Mesendoderm (in vitro differentiated cells): ENCODE measurements at places on chromosomes 2 and 18.

DNA sequence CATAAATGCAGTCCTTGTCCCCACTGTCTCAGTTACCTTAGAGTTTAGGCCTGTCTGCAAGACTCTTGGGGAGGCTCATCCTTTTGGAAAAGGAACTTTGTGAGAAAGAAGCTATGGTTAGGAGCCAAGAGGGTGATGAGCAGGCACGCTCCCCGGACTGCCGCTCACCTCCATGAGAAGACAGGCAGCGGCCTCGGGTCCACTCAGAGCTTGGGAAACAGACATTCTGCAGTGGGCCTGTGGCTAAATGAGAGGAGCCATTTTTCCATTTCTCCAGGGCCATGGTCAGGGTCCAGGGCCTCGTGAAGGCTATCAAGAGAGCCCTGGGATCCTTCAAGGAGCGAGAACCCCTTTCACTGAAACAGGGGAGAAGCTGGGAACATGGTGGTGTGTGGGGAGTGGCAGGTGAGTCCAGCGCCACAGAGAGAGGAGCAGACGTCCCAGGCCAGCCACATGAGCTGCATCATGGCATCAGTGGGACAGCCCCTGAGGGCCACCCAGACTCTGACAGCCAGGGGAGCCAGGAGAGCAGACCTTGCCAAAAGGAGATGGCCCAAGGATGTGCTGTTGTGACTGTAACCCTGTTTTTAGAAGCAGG lies 4.0 kb upstream of the TEX51 start:
- DNase-seq, result no peak

GRCh38 chr18:3151399-3152264 lies 68.1 kb downstream of the MYOM1 start:
- DNase-seq, result peak; percentile 47

GRCh38 chr18:35331367-35332087 lies 12.7 kb downstream of the ZNF24 start:
- no peak for DNase-seq

GRCh38 chr18:57004366-57005121 lies 142.3 kb upstream of the BOD1L2 start:
- DNase-seq, result no peak

- peak; percentile 37 for DNase-seq
Observed at GRCh38 chr2:47031909-47032668, 116.5 kb upstream of the MCFD2 start.

- no peak for DNase-seq
Observed at GRCh38 chr2:168604252-168604651, 148.2 kb downstream of the CERS6 start.

GRCh38 chr2:240966906-240967680 lies 31.3 kb upstream of the SNED1 start:
- no peak for DNase-seq

- no peak for DNase-seq
Observed at GRCh38 chr2:212998626-212999359, 152.6 kb downstream of the IKZF2 start.

- no peak for DNase-seq
Observed at GRCh38 chr2:203787979-203788378, 79.6 kb upstream of the CTLA4 start.

DNA sequence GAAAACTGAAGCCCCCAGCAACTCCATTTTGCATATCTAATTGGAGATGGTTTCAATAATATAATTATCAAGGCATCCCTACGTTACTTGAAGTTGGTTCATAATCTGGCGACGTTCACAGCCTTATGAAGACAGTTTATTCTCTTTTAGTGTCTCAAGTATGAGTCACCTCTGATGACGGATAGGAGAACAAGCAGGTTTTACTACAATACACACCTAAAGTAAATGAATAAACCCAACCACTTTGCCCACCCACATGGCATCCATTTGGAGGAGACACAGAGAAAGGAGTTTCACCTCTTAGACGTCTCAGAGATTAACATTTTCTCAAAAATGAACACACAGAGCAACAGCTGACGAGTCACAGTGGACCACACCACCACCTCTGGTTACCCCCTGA lies 40.8 kb downstream of the BCL11A start:
- no peak for DNase-seq

DNA sequence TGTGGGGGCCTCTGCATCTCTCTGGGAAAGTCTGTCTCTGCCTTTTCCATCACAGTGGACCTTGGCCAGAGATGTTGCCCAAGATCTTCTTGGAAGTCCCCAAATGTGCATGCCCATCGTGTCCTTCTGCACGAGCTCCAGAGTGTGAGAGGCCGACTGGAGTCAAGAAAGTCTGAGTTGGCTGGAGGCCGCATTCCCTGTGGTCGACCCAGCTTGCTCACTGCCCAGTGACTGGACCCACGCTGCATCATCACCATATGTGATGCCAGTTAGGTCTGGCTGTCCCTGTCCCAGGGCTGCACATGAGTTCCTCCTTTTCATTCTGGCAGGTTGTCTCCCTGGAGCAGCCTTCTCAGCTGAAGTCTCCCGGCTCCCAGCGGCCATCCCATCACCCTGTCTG lies 93.8 kb downstream of the ARL4C start:
- DNase-seq, result no peak

DNA sequence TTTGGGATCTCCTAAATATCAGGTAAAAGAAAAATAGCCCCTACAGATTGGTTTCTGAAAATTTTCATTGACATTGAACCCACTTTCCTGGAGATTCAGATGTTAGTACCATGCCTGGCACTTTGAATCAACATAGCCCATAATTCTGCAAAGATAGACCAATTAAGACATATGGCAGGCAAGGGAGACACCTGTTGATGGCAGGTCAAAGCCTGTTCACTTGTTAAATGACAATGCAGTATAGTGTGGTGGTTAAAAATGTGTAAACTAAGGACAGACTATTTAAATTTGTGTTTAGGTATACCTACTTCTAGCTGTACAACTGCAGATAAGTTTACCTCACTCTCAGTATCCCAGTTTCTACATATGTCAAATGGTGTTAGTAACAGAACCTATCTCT lies 178.1 kb upstream of the MMADHC start:
- DNase-seq, result no peak

DNA sequence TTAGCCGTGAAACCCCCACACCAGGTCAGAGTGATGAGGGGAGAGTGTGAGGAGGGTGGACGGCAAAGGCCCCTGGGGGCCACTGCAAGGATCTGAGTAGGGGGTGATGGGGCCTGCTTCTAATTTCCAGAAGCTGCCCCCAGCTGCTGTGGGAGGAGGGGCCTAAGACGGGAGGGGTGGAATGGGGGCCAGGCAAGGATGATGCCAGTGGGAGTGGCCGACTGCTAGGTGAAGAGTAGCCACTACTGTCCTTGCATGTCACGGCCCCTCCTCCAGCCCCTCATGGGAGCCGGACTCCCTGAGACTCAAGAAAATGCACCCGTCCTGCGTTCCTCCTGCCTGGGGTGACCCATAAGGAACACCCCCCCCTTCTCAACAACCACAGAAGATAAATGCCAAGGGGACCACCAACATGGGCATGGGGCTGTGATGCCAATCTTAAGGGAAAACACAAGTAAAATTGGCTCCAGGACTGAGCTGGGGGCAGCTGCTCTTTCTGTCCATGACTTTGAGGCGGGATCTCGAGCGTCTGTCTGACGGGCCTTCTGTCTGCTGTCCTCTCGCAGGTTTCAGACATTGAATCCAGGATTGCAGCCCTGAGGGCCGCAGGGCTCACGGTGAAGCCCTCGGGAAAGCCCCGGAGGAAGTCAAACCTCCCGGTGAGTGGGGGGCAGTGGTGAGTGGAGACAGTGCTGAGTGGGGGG lies 24.2 kb upstream of the PRLH start:
- DNase-seq, result no peak

- no peak for DNase-seq
Observed at GRCh38 chr18:48985161-48985560, 34.4 kb upstream of the SMAD7 start.

DNA sequence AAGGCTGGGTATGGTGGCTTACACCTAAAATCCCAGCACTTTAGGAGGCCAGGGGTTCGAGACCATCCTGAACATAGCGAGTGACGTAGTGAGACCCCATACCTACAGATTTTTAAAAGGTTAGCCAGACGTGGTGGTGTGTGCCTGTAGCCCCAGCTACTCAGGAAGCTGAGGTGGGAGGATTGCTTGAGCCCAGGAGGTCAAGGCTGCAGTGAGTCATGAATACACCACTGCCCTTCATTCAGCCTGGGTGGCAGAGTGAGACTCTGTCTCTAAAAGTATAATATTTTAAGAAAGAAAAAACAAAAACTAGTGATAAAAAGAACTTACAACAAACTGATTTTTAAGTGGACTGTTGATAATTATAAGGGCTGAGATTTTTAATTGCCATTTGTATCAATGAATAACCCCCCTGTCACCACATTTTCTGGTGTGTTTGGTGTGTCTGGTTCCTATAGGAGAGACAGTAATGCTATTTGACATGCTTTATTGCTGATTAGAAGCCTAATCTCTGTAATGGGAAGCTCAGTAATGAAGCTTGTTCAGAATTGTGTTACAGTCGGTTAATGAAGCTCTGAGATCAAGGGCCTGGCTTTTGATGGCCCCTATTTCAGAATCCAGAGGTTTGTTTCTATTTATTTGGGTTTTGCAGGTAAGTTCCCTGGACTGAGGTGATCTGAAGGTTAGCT lies 147.0 kb downstream of the NEDD4L start:
- no peak for DNase-seq

DNA sequence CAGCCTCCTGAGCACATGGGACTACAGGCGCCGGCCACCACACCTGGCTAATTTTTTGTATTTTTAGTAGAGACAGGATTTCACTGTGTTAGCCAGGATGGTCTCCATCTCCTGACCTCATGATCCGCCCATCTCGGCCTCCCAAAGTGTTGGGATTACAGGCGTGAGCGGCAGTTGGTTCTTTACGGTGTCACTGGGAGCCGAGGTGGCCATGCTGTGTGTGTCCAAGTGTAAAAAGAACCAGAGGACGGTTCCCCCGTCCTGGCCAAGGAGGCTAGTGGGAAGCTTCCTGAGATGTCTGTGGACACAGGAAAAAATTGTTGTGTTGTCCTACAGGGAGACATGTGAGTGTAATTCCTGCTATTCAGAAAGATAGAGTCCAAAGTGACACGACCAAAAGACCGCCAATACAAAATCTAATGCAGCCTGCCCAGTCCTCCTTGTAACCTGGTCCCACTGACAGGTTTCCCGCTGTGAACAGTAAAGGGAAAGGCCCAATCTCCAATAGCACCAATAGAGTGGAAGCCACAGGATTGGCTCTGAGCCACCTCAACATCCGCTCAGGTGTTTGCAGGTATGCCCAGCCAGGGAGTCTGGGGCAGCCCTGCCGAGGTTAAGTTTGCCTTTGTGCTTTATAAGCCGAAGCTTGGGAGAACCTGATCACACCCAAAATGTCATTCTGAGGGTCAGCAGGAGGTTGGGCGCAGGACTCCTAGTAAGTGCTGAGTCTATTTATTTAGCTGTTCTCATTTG lies 40.6 kb downstream of the NCK2 start:
- no peak for DNase-seq

GRCh38 chr2:144183727-144184126 lies 336.2 kb downstream of the ZEB2 start:
- DNase-seq, result peak; percentile 13

- no peak for DNase-seq
Observed at GRCh38 chr18:21085579-21086166, 25.9 kb downstream of the ROCK1 start.

DNA sequence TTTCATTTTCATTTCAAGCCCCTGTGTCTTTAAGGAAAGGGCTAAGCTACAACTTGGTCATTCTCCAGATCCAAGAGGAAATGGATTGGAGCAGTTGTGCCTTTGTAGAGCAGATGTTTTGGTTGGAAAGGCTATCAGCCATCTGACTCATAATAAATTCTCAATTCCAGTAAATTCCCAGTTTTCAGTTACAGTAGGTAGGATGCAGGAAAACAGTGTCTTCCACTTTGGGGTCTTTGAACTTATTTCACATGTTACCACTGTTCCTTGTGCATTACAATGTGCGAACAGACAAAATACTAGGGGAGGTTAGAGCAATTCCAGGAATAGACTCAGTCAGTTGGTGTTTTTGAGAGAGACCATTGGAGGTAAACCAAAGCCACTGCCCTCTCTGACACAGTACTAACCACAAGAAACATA lies 211.9 kb downstream of the BABAM2 start:
- DNase-seq, result no peak

DNA sequence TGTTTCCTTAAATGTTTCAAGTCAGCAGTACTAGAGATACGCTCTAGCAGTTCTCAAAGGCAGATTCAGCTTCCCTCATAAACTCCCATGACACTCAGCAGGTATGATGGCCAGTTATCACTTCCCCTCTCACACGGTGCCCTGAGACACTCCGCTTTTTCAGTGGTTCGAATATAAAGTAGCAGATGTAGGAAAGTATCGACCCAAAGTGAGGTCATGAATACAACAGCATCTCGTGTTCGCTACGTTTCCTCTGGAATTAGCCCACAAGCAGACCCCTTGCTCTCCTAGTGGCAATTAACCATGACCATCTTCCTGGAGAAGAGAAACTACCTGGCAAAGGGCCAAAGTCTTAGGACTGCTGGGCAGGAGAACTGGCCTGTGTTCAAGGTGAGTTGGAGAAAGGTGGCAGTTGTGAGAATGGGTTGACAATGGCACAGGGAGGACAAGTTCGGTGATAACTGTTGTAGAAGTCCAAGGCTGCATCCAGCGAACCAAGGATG lies 9.3 kb upstream of the AGBL5 start:
- DNase-seq, result no peak

GRCh38 chr18:48669991-48670750 lies 131.3 kb downstream of the CTIF start:
- DNase-seq, result no peak

GRCh38 chr2:178990533-178991241 lies 59.2 kb downstream of the CCDC141 start:
- no peak for DNase-seq

DNA sequence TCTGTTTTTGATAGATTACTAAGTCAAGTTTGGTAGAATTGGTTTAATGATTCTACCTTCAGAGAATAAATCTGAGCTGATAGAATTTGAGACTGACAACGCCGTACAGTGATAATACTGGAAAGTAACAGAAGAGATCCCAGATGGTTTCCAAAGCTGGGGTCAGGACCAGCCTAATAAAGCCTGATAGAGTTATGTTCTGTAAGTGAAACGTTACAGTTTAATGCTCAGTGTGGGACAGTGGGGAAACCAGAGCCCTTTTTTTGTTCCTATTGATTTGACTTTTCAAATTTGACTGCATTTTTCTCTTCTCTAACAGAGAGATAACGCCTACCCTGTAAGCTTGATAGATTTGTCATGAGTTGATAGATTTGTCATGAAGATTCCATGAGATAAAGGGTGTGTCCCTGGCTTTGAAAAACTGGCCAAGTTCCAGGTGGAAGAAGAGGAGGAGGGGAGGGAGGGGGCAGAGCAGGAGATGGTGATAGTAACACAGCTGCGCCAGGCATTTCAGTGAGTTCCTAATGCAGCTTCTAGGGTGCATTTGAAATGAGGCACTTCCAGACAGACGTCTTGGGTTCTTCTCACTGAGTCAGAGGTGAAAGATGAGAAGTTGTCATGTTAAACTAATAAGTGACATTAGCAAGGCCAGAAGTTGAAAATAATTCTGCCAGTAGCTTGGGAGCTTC lies 65.1 kb downstream of the CERS6 start:
- no peak for DNase-seq

GRCh38 chr18:74171910-74172606 lies 23.7 kb downstream of the TIMM21 start:
- DNase-seq, result no peak

- DNase-seq, result no peak
Observed at GRCh38 chr2:23568626-23569190, 183.7 kb downstream of the KLHL29 start.
